ENCODE measurements at places on chromosomes 7 and 10. TPM values are rescaled to one million over a fixed set of nuclear protein-coding genes. Genes with fewer than 3 reads are reported as not detected.

The BMI1 gene
- polyA plus RNA-seq = 25.7 TPM

The CLCN1 gene
- not detected for polyA plus RNA-seq

DNA sequence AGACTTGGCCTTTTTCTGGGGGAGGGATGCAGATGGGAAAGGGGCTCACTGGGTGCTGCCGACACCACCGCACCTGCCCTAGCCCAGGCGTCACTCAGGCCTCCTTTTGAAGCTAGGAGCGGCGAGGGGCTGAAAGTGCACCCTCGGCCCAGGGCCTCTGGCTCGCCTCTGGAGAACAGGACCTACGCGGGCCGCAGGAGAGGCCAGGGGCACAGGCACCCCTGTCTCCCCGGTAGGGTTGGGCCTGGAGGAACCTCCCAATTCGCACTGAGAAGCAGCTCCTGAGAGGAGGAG is 46.5 kb upstream of the PRKAR1B start:
- DNase-seq = no peak

DNA sequence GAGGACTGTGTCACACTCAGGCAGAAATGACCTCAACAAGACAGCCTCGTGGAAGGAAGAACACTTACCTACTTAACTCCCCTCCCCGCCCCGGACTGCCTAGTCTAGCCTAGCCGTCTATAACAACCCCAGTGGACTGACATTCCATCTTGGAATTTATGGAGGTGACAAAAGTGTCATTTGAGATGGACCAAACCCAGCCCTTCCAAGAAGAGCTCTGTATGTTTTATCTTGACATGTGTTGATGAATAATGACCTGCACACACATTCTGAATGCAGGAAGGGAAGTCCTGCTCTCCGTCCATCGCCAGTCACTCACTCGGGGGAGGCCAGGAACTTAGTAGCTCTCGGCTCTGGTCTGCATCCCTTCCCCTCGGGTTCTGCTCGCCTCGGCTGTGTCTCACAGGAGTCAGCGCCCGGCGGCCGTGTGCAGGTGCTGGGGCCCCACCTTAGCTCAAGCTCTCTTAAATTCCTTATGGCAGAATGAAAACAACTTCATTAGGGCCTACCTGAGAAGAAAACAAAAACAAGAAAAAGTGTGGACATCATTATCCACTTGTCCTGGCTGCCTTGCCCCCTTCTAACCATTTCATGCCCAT is 140.9 kb upstream of the NPS start:
- no peak for DNase-seq

DNA sequence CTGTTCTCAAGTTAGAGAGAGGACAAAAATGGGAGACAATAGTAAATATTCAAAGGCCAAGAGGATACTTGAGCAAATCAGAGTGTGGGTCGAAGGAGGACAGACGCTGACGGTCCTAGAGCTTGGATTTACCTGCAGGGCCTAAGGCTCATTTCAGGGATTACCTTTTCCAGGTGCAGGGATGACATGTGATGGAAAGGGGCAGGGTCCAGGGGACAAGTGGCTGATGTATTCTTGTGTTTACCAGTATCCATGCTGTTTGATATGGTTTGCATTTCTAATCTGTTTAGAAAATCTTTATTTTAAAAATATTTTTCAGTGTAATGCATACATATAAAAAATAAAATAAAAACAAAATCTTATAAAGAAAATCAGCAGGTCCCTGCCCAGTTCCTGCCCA is 5.3 kb downstream of the GALNTL5 start:
- DNase-seq = no peak

The AKR1C3 gene
- 0.67 TPM for polyA plus RNA-seq

The CASTOR2 gene
- polyA plus RNA-seq = 0.31 TPM

The NME8 gene
- polyA plus RNA-seq = not detected

- no peak for DNase-seq
Measured at GRCh38 chr7:55187701-55188491, 169.1 kb downstream of the EGFR start.

- no peak for DNase-seq
Measured at GRCh38 chr10:118983263-118983662, 46.3 kb upstream of the NANOS1 start.

The ALDH18A1 gene
- 48.5 TPM for polyA plus RNA-seq

The ZMIZ1 gene
- 1.4 TPM for polyA plus RNA-seq

The CTBP2 gene
- polyA plus RNA-seq = 0.05 TPM

Data from naive thymus-derived CD8-positive, alpha-beta T cell (primary cell).